Activated CD4-positive, alpha-beta T cell treated with anti-CD3 and anti-CD28 coated beads, Interleukin-2, Interleukin-6, amounts not matched to agents 100 ng/mL and 50 ng/mL, durations not matched to agents 16 hours and 8 hours (primary cell): ENCODE measurements at places on chromosomes 7 and 10.

- no peak for DNase-seq
Measured at GRCh38 chr7:50657341-50657873, 92.2 kb upstream of the DDC start.

DNA sequence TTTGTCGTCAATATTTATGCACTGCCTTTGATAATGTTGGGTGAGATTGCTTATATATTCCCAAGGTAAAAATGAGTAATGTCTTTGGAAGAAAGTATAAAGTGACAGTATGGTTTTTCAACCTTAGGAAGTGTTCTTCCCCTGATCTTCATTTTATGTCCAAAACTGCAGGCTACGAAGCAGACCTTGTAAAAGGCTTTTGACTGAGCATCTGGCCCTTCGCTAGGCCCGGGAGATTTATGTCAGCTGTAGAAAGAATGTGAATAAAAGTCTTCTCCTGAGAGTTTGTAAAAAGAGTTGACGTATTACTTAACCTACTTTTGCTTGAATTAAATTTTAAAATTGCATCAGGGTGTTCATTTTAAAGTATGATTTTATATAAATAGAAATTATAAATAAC, 116.8 kb downstream of the CPED1 start:
- DNase-seq, result no peak

- DNase-seq, result no peak
Measured at GRCh38 chr10:409408-410040, 274.3 kb downstream of the ZMYND11 start.

GRCh38 chr7:132292803-132293202, 283.5 kb downstream of the PLXNA4 start:
- DNase-seq, result no peak

- no peak for DNase-seq
Measured at GRCh38 chr7:44796034-44796503, 412 bp upstream of the PPIA start.

- DNase-seq, result no peak
Measured at GRCh38 chr10:1020958-1021357, 4.7 kb downstream of the IDI2 start.
